Left hindlimb (tissue), 1 donor: ENCODE measurements at places on chromosomes 1 and 21.
A peak's percentile ranks its signal among the peaks of the same experiment; 100 is the strongest.

DNA sequence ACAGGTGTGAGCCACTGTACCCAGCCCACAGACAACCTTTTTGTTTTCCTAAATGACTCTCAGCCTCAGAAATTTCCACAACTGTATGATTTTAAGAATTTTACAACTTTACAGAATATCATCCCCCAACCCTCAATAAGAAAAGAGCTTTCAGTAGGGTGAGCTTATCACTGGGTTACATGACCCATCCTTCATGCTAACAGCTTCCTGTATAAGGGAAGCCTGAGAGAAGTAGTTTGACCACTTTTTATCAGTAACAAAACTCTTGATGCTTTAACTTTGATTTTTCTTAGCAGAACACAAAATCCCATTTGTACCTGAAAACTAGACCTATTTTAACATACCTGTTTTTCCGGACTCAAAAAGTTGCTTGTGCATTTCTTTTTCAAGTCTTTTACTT is 9.7 kb upstream of the MYBPHL start:
- DNase-seq, result no peak

GRCh38 chr1:111334169-111334568 is 43.5 kb downstream of the CHIA start:
- no peak for DNase-seq

GRCh38 chr1:160618763-160619274 is 28.0 kb downstream of the SLAMF1 start:
- DNase-seq, result no peak

DNA sequence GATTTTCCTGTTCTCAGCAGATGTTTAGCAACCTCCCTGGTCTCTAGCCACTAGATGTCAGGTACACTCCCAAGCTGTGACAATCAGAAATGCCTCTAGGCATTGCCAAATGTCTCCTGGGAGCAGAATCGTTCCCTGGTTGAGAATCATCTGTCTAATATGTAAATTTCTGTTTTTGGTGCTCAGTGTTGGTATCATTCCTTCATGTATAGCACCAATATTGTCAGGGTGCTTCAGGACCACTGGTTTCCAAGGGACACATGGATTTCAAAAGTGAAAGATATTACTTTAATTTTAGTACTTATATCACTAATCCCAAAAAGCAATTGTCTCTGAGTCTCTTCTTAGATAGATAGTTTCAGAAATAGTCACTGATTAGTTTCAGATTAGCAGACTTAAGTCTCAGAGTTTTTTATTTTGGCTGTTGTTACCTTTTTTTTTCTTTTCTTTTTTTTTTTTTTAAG is 160.1 kb downstream of the PTPRC start:
- DNase-seq, result no peak

- peak; percentile 58 for DNase-seq
These were observed 1.2 kb downstream of the PIGP start for GRCh38 chr21:37071561-37072273.

DNA sequence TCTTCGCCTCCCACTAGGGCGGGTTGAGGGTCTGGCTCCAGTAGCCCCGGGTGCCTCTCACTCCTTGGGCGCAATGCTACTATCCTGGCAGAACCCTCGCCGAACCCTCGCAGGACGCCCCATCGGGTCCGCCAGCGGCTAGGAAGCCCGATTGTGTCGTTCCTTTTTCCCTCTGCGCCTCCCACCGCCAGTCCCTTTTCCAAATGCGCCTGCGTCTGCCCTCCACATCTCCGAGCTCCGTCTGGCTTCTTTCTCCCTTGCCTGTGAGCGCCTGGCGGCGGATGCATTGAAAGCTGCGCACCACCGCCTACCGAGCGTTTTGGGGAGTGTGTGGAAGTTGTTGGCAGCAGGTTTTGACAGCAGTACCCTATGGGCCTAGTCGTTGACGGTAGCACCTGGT is 1.0 kb upstream of the DIRAS3 start:
- DNase-seq, result peak; percentile 64

DNA sequence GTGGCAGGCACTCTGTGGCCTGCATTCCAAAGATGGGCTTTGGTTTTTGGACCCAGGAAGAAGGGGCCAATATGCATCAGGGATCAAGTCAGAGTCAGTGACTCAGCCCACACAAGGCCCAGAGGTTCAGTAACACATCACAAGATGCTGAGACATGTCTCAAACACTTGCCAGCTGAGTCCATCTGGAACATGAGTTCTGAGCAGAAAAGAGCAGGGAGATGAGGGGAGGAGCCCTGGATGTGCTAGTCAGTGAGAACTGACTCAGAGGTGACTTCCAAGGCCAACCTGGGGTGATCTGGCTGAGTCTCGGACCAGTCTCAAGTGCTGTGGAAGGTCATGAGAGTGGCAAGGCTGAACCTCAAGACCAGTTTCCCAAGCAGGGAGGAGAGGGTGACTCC is 150.1 kb downstream of the CDC7 start:
- peak; percentile 53 for DNase-seq

- no peak for DNase-seq
These were observed 5.0 kb downstream of the IGSF21 start for GRCh38 chr1:18112611-18113010.

DNA sequence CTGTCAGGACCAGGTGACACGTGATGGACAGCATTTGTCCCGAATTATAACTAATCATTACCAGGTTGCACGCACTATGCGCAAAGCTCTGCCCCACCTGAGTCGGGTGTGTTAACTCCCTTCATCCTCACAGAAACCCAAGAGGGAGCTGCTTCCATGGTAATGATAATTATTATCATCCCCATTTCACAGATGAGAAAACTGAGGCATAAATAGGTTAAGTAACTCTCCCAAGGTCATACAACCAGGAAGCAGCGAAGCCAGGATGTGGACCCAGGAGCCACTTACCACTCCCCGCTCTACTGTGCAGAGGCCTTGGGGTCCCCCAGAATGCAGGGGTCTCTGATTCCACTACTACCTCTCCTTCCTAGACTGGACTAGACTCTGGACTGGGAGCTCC is 76.7 kb upstream of the TARDBP start:
- DNase-seq, result no peak

DNA sequence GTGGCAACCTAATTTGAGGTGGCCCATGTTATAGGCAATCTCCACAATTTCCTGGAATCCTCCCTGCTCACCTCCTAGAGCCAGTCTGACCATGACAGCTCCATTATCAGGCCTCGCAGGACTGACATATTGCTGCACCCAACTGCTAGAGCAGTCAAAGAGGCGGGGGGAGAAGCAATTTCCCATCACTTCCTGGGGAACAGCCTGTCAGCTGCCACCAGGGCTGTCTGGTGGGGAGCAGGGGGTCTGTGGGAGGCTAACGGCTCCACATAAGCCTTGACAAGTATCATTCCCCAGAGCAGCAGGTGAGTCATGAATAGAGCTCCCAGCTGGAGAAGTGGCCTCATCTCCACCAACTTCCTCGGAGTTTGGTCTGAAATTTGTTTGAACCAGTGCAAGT is 322.9 kb downstream of the MATN1 start:
- DNase-seq, result peak; percentile 3

GRCh38 chr1:92877081-92877711 is 45.4 kb downstream of the RPL5 start:
- DNase-seq, result no peak

DNA sequence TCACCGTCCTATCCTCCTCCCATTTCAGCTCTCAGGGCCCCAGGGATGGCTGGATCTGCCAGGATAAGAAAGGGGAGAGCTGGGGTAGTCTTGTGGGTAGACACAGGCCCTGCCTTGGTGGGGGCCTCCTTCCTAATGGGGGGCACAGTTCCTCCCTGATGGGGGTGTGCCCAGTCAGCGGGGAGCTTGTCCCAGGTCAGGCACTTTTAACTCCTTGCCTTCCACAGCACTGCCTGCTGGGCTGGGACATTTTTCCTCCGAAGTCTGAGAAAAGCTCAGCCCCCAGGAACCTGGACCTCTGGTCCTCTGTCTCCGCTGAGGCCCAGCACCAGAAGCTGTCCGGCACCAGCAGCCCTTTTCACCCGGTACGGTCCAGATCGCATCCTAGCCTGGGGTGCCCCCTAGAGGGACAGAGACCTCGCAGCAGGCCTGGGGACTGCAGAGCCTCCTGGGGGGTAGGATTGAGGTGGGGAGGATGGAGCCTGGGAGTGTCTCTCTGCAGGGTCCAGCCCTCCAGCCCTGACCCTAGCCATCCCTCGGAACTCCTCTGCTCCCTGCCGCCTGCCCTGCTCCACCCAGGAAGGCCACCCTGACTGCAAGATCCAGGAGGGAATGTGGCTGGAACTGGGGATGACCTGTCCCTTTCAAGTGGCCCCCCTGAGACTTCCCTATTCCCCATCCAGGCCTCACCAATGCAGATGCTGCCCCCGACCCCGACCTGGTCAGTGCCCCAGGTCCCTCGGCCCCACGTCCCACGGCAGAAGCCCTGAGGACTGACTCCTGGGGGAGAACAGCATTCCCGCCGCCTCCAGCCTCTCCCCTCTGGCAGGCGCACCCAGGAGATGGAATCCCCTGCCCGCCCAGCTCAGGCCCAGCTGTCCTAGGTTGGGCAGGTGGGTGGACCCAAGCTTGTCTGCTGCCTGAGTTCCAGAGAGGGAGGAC is 12.0 kb downstream of the MIIP start:
- DNase-seq, result no peak

DNA sequence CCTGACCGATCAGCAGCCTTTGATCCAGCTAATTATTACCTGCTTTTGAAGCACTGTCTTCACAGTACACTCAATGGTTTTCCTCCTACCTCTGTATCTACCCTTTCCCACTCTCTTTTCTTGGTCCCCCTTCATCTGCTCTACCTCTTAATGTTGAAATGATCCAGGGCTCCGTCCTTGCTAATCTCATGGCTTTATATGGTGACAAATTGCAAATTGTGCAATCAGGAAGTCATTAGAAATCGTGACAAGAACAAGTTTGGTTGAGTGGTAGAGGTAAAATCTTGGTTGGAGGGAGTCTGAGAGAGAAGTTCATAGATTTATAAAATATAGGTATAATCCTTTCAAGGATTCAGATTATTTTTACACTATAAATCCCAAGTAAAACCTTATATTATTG is 9.6 kb upstream of the CYB5R1 start:
- no peak for DNase-seq

- DNase-seq, result no peak
These were observed 1176.5 kb downstream of the NCAM2 start for GRCh38 chr21:22174746-22175145.

DNA sequence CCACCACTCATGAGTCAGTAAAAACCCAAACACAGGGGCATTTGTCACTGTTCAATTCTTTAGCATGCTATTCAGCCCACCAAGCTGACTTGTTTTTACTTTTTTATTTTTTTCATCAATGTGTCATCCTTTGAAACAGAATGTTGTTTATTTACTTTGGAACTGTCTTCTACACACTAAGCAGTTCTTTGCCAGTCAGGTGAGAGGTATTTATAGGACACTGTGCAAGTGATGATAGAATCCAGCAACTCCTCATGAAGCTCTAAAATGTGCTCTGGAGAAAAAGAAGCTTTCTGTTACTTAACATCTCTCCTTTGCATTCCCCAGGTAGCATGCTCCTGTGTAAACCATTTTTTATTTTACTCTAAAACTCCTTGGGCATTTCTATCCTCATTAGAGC is 582.0 kb upstream of the TMPRSS15 start:
- DNase-seq, result no peak

DNA sequence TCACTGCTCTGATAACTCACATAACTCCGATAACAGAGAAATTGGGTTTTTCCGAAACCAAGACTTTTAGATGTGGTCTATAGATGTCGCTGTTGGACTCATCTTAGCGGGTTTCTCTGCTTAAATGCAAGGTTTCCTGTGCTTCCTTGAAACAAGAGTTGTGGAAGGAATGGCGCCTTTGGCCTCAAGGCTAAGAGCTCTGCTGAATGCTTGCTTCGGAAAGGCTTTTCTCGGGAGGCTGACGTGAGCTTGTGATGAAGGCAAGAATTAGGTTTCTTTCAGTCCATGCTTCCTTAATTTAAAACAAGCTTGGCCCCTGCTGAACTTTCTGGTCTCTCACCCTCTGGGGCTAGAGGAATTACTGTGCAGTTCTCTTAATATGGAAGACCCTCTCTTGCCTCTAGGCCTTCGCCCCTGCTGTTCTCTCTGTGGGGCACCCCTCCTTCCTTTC is 113.5 kb downstream of the MAP3K21 start:
- DNase-seq, result peak; percentile 50

DNA sequence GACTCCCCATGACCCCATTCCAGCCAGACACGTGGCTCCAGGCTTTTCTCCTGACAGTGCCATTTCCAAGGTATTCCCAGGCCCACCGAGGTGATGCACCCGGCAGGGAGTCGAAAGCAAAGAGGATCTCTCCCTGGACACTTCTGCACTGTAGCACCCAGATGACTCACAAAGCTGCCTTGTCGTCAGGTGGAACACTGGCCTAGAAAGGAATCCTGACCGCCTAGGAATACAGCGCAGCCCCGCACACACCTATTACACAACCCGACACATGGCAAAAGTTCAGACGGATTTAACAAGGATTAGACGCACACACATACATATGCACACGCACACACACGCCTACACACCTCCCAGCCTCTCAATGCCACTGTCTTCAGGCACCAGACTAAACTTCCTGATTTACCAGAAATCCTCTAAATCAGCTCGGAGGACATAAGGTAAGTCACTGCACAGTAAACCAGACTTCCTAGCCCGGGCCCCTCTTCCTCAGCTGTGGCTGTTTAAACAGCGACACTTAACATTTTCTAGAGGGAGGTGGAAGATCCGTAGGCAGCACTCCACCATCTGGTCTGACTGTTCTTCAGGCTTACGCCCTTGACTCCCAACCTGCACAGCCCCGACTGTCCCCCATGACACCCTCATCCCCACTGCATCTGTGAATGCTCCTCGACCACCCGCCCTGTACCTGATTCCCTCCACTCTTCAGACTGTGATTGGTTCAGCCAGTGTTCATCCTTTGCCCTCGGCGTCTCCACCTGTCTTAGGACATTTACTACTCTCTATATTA is 12.7 kb downstream of the FAM89A start:
- DNase-seq, result no peak

DNA sequence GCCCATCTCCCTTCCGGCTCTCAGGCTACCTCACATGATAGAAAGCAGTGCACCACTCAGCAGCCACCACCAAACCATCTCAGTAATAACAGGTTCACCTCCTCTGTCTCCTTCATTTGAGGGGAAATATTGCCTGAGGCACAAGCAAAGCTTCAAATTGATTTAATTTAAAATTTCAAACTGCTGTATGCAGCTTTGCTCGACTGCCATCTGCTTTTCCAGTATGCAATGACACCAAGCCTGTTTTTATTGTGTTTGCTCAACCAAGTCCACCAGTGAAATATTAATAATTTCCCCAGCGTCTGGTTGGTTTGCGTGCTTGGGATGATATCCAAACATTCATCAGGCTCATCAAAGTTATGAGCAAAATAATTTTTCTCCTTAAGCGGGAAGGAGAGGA is 552.4 kb upstream of the DAB1 start:
- DNase-seq, result no peak

GRCh38 chr1:25697435-25698217 is 81.0 kb downstream of the MAN1C1 start:
- DNase-seq, result no peak

GRCh38 chr21:41670056-41670805 is 96.6 kb downstream of the RIPK4 start:
- no peak for DNase-seq

- no peak for DNase-seq
These were observed 829.9 kb downstream of the NCAM2 start for GRCh38 chr21:21828130-21828529.

- DNase-seq, result no peak
These were observed 56.8 kb downstream of the ZBTB17 start for GRCh38 chr1:15918962-15919715.
